Endothelial cell of umbilical vein (primary cell): ENCODE measurements at places on chromosomes 16 and 17. TPM values are rescaled to one million over a fixed set of nuclear protein-coding genes. Genes with fewer than 3 reads are reported as not detected.

OSGIN1 gene
- 8.6 and 11.0 TPM in 2 replicates for total RNA-seq

PRSS53 gene
- 2.8 and 4.5 TPM in 2 replicates for total RNA-seq

TNP2 gene
- total RNA-seq, result not detected in 2 replicates

SNAI3 gene
- 0.18 and 0.31 TPM in 2 replicates for total RNA-seq

SDR42E1 gene
- 0.07 TPM in 1 of 2 replicates, not detected in the other for total RNA-seq

SGCA gene
- total RNA-seq, result not detected in 2 replicates

FBXO39 gene
- total RNA-seq, result 0.20 and 0.99 TPM in 2 replicates

CHST5 gene
- total RNA-seq, result 0.29 TPM in 1 of 2 replicates, not detected in the other

KRT39 gene
- not detected in 2 replicates for total RNA-seq

DHRS13 gene
- total RNA-seq, result 5.6 and 7.2 TPM in 2 replicates

DNA sequence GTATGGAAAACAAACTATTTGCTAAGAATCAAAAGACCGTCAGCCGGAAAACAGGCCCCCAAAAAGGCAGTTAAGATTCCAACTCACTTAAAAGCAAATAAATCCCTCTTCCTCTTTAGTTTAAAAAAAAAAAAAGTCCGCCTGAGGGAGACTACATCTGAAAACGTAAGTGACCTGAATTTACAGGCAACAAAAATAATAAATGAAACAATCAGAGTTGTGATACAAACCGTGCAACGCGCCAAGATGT, 1.1 kb downstream of the KANSL1 start:
- no peak for DNase-seq

- no peak for DNase-seq
Observed at GRCh38 chr16:72848028-72848400, 199.9 kb downstream of the ZFHX3 start.

DNA sequence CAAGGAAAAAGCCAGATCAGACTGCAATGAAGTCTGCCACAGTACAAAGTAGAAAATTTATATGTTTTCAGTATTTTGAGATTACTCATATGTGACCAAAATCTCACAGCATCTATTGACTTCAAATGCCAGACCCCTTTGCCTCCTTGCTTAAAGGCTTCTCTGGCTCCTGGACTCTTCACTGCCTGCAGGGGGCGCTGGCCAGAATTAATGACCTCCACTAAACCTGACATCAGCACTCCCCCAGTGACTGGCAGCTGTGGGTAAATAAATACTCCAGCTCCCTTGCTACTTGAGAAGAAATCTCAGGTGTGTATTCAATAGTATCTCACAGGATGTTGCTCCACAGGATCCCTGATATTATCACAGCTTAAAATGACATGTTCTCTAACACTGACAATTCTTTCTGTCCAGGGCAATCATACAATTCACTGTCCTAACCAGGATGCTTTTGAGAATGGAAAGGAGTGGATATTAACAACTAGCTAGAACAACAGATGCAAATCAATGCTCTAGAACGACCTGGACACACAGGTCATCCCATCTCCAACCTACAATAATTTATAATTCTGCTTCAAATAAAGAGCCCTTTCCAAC, 4.0 kb downstream of the BECN1 start:
- DNase-seq, result peak; percentile 60

DNA sequence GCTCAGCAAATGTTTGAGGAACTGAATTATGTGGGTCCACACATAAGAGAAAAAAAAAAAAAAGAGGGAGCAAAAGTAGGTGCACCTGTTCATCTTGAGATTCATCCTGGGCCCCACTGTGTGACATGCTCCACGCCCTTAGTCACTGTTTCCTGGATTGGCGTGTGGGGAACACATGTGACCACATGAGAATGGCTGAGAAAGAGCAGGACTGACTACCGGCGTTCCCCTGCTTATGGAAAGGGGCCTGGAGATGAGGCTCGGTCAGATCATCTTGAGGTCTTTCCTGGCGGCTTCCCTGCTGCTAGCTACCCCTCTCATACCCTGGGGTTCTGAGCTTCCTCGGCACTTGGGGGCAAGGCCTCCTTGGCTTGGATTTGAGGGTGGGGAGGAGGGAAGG, 3.9 kb downstream of the DEXI start:
- DNase-seq, result no peak

DNA sequence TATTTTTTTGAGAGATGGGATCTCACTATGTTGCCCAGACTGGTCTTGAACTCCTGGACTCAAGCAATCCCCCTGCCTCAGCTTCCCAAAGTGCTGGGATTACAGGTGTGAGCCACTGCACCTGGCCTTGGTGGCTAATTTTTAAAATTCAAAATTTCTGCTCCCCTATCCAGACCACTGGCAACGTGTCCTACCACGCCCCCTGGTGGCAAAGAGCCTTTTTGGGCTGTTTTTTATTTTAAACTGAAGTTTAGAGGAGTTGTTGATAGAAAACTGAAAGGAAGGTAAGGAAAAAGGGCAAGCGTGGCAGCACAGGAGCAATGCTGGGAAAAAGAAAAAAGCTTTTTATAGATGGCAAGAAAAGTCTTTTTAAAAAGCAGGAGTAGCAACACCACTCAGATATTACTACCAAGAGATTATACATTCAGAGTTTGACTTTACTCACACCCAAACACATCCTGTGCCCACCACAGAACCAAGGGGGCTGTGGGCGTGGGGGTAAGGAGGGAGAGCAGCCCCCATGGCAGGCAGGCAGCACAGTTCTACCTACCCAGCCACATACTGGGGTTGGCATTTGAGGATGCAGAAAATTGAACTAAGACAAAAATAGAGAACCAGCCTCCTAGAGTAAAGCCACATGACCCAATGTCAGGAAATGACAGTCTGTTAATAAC, 4.2 kb upstream of the MXRA7 start:
- peak; percentile 57 for DNase-seq

GRCh38 chr17:38571833-38572668, 33.7 kb downstream of the SRCIN1 start:
- DNase-seq, result no peak

- no peak for DNase-seq
Observed at GRCh38 chr16:27236635-27237218, 31.8 kb downstream of the NSMCE1 start.

DNA sequence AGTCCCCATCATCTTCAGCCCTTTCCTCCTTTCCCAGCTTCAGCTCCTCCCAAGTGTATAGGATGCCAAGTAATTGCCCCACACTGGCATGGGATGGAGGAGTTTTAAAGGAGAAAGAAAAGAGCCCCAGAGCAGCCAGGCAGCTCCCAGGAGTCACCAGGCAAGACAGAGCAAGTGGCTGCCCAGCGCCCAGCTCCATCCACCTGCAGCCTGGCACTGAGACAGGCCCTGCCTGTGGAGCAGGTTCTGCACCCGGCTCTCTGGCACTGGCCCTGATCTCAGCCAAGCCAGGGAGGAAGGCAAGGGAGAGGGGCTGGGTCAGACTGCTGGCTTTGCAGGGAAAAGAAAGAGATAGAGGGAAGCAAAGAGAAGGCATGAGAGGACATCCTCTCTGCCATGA, 21.7 kb downstream of the FOXN1 start:
- DNase-seq, result no peak

- no peak for DNase-seq
Observed at GRCh38 chr16:55557186-55557585, 9.3 kb upstream of the CAPNS2 start.

DNA sequence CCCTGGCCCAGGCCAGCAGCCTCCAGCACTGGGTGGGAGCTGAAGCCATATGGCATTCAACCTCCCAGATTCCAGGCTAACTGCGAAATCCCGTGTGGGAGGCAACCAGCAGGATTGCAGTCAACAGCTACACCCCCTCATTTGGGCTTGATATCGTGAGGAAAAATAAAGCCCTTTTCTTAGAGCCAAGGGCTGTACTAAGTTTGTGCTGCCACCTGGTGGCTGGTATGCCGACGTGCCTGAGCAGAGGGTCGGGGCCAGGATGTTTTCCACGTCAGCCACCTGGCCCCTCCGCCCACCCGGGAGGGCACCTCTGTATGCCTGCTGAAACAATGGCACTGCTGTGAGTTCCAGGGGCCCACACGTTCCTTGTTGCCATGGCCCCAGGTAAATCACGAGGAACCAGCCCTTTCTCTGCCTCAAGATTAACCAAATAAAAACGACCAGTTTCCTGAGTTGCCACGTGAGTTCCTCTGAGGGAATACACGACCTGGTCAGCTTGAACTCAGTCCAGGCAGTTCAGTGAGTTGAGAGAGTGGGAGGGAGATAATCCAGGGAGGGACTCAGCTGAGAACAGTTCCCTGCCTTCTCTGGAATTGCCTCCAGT, 9.0 kb downstream of the TMEM98 start:
- DNase-seq, result peak; percentile 90

DNA sequence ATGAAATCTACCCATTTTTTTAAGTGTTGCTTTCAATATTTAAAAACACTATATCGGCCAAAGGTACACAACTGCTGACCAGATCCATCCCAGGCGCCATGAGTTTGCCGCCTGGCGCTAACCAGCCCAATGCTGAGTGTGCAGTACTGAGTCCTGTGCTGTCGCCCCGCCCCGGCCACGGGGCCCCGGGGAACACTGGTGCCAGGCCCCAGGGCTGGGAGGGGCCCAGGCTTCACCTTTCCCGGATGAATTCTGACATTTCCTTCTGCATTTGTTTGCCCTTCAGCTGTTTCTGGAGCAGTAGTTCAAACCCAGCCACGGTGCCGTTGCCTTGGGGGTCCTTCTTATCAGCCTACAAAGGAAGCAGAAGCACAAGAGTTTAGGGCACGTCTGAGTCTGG, 37.8 kb upstream of the RCVRN start:
- DNase-seq, result no peak

- DNase-seq, result no peak
Observed at GRCh38 chr17:19357351-19357750, 5.2 kb downstream of the B9D1 start.

- DNase-seq, result no peak
Observed at GRCh38 chr16:1666316-1666715, 11.8 kb upstream of the JPT2 start.

GRCh38 chr17:12659500-12659899, 6.2 kb upstream of the MYOCD start:
- DNase-seq, result no peak

- DNase-seq, result peak; percentile 12
Observed at GRCh38 chr17:66268247-66268927, 34.0 kb upstream of the PRKCA start.

DNA sequence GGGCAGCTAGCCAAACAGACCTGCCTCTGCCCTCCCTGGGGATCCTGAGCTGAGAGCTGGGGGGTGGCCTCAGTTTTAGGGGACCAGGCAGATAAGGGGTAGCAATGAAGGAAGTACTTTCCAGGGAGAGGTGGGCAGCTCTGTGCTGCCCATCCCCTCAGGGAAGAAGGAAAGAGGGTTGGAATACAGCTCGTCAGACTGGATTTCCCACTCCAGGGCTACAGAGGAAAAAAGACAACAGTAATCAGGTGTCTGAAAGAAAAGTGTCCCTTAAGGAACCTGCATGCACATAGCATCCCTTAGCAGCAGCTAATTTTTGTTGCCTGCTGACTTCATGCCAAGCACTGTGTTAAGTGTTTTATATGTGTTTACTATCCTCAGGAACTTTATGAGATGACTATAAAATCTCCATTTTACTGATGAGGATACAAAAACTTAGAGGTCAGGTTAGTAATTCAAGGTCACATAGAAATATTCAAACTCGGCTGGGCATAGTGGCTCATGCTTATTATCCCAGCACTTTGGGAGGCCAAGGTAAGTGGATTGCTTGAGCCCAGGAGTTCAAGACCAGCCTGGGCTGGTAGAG, 3.2 kb upstream of the MRPL58 start:
- no peak for DNase-seq

DNA sequence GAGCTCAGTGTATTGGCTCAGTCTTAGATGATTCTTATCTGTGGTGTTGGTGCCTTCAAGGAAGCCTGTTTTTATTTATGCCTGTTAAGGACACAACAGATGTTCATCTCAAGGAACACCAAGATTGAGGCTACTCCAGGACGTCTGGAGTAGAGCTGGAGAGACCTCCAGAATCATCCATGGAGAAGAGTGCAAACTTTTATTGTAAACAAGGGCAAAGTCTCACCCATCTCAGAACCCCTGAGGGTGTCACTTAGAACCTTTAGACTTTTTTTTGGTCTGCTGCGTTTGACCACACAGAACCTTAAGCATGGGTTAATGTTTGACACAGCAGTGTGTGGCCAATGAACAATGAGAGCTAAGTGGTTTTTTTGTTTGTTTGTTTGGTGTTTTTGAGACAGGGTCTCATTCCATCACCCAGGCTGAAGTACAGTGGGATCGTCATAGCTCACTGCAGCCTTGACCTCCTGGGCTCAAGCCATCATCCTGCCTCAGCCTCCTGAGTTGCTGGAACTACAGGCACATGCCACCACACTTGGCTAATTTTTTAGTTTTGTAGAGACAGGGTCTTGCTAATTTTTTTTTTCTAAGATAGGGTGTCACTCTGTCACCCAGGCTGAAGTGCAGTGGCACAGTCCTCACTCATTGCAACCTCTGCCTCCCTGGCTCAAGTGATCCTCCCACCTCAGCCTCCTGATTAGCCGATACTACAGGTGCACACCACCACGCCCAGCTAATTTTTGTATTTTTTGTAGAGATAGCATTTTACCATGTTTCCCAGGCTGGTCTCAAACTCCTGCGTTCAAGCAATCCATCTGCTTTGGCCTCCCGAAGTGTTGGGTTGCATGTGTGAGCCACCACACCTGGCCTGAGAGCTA, 16.3 kb downstream of the SLC47A1 start:
- no peak for DNase-seq

DNA sequence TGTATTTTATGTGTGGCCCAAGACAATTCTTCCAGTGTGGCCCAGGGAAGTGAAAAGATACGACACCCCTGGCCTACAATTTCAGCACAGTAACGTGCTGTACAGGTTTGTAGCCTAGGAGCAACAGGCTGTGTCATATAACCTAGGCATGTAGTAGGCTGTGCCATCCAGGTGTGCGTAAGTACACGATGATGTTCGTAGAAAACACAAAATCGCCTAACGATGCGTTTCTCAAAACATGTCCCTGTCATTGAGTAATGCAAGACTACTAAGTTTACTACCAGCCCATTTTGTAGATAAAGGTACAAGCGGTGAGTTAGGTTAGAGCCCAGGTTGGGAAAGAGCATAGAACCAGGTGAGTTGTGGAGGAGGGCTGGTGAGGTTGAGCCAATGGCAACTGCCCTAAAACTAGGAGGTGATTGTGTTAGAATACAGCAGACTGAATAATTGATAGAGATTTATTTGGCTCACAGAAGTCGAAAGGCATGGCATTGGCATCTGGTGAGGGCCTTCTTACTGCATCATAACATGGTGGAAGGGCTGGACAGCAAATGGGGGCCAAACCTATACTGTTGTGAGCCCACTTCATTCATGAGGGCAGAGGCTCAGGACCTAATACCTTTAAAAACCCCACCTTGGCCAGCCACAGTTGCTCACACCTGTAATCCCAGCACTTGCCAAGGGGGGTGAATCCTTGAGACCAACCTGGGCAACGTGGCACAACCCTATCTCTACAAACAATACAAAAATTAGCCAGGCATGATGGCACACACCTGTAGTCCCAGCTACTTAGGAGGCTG, 4.2 kb downstream of the EIF1 start:
- no peak for DNase-seq
